Psoas muscle (tissue), 8 donors: ENCODE measurements at places on chromosomes 11 and 22. TPM values are rescaled to one million over a fixed set of nuclear protein-coding genes. Genes with fewer than 3 reads are reported as not detected.

The C11orf86 gene
- total RNA-seq = not detected

The TAGLN gene
- 42.8 TPM for total RNA-seq

The CD3E gene
- total RNA-seq = 0.24 TPM

- no peak overlapping the region for H3K27ac ChIP-seq
- H3K27me3 ChIP-seq = no peaks in the 10 kb centered on the region
- H3K36me3 ChIP-seq = peaks cover 27% of the 10 kb centered on the region
- DNase-seq = no peak
- no peaks in the 10 kb centered on the region for H3K4me1 ChIP-seq
- no peak overlapping the region for H3K4me3 ChIP-seq
Observed at GRCh38 chr11:108368134-108368533, 99.2 kb downstream of the C11orf65 start.

- no peak for DNase-seq
- H3K36me3 ChIP-seq = no peaks in the 10 kb centered on the region
- H3K27me3 ChIP-seq = no peaks in the 10 kb centered on the region
- peak overlapping the region; percentile 38 for H3K4me3 ChIP-seq
- H3K4me1 ChIP-seq = peaks cover 86% of the 10 kb centered on the region
Observed at GRCh38 chr11:57777969-57778317, 16.3 kb downstream of the CTNND1 start.

DNA sequence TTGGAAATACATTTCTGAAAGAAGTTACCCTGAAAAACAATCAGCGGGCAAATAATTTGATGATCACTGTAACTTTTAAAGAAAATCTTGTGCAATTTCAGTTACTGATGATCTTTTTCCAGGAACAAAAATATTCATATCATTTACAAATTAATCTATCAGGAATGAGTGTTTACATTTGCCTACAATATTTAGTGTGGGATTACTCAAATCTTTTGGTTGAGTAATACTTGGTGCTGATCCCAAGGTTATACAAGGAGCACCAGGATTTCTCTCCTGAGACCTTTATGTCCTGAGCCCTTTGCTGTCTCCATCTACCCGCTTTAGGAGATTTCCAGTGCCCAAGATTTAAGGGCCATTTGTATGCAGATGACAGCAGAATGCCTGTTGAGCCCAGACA, 116.1 kb downstream of the ATXN10 start:
- no peaks in the 10 kb centered on the region for H3K36me3 ChIP-seq
- no peak overlapping the region for H3K27ac ChIP-seq
- no peak for DNase-seq
- no peak overlapping the region for H3K4me3 ChIP-seq
- H3K27me3 ChIP-seq = no peaks in the 10 kb centered on the region

DNA sequence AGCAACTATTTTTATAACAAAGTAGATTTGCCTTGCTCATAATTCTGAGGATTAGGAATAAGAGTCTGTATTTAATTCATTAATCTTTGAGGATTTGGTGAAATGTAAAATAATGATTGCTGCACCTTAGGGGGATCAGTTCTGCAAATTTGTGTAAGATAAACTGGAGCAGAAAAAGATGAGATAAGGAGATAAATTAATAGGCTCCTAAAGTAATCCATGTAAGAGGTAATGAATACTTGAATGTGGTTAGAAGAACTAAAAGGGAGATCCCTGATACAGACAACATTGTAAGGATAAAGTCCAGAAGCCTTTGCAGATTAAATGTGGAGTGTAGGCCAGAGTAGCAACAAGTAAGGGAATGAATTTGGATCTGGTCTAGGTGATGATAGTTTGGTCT, 45.6 kb downstream of the PDHX start:
- H3K27me3 ChIP-seq = no peaks in the 10 kb centered on the region
- no peak overlapping the region for H3K4me3 ChIP-seq
- peaks cover 5% of the 10 kb centered on the region for H3K4me1 ChIP-seq
- H3K27ac ChIP-seq = no peak overlapping the region
- H3K36me3 ChIP-seq = peaks cover 47% of the 10 kb centered on the region
- DNase-seq = no peak

DNA sequence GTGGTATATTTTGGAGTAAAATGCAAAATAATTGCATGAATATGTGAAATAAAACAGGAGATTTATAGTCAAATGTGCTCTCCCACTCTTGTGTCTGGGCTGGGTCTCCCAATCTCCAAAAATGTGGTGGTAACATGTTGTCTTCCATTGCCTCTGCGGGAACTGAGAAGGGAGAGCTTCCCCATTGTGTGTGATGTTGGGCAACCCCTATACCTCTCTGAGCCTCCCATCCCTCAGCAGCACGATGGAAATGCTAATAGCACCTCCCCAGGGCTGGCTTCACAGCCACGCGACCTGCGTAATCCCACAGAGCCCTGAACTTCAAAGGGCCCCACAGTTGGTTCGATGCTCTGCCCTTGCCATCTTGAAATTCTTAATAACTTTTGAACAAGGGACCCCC, 72.0 kb downstream of the TP53I11 start:
- H3K36me3 ChIP-seq = no peaks in the 10 kb centered on the region
- no peak for DNase-seq
- H3K27ac ChIP-seq = no peak overlapping the region
- no peak overlapping the region for H3K4me3 ChIP-seq
- no peaks in the 10 kb centered on the region for H3K27me3 ChIP-seq

- no peak overlapping the region for H3K4me3 ChIP-seq
- H3K27ac ChIP-seq = peak overlapping the region; percentile 72
- H3K27me3 ChIP-seq = no peaks in the 10 kb centered on the region
- DNase-seq = peak; percentile 62
- H3K4me1 ChIP-seq = peaks cover 17% of the 10 kb centered on the region
Observed at GRCh38 chr22:25120093-25120561, 79.5 kb upstream of the CRYBB3 start.
